ENCODE measurements at places on chromosomes 2 and 18.

- no peak for DNase-seq
Measured at GRCh38 chr2:197034292-197034691, 107.8 kb upstream of the PGAP1 start.

DNA sequence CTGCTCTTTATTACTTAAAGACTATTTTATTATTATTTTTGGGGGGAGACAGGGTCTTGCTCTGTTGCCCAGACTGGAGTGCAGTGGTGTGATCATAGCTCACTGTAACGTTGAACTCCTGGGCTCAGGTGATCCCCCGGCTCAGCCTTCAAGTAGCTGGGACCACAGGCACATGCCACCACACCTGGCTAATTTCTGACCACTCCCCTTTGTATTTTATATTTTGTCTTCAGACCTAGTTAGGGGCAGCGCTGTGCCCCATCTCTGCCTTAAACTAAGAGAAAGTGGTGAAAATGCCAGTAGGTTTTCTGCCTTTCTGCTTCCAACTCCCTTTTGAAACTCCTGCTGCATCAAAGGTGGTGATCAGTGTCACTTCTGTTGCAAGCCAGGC is 82.5 kb downstream of the LPIN1 start:
- DNase-seq, result no peak

DNA sequence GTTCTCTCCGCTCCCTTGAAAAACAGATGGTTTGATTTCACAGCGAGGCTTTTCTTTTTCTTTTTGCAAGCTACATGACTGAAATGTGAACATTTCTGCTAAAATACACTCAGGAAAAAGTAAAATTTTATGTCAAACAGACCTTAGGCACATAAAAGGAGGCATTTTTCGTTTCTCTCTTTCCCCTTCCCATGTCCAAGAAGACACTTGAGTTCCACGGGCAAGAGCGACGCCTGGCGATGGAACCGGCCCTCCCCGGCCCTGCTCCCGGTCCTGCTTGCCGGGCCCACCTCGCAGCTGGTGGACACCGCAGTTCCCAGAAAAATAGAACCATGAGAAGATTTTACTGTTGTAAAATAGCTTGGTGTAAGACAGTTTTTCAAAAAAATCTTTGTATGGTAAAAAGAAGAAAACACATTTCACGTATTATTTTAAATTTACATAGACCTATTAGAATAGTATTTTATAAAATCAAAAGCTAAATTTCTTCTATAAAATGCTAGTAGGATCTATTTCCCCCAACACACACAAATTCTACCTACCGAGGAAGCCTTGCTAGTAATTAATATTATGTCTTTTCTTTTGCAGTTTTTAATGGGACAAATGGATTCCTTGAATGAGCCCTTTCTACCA is 2.3 kb upstream of the ALKAL2 start:
- DNase-seq, result peak; percentile 24

DNA sequence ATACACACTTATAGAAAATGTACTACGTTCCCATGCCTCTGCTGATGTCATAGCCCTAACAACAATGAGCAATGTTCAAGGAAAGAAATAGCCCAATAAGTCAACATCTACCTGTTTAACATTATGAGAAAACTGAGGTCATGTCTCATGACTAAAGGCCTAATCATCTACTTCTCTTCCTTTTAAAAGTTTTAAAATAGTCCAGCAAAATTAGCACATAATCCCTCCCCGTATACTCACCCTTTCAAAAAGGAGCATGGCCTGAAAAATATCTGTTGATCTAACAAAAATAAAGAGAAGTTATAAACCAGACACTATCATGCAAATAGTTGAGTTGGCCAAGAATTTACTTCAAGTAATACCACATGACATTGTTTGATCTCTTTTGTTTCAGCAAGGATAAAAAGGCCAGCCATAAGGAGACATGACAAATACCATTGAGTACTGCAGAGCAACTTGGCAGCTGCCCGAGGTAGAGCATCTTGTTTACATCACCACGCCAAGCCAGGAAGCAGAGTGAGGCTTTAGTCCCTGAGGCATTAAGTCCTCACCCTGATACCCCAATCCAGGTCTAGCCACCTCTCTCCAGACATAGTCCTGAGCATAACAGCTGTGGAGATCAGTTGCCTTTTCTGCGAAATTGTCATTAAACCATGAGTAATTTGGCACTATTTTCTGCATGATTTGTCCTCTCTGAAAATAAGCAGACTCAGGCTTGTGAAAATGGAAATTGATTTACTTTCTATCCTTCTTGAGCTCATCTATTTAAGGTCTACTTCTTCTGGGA is 137.4 kb upstream of the ETAA1 start:
- no peak for DNase-seq

GRCh38 chr2:232568161-232568560 is 17.7 kb downstream of the EIF4E2 start:
- no peak for DNase-seq

DNA sequence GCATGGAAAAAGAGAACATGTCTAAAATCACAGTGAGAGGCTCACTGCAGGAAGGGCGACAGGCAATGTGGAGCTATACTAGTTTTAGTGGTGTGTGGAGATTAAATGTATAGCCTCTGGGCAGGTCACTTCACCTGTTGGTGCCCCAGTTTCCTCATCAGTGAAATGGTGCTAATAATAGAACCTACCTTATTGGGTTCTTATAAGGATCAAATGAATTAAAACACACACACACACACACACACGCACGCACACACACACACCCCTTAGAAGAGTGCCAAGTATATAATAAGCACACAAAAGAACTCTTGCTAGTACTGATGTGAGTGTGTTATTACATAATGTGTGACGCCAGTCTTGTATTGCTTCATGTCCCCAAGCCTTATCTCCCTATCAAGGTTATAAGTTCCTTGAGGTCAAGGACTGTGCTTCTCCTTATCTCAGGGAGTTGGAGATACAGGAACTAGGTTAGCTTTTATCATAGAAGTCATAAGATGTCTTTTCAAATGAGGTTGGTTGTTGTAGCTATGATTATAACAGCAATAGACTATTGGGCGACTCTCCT is 98.0 kb upstream of the CXCR4 start:
- no peak for DNase-seq

DNA sequence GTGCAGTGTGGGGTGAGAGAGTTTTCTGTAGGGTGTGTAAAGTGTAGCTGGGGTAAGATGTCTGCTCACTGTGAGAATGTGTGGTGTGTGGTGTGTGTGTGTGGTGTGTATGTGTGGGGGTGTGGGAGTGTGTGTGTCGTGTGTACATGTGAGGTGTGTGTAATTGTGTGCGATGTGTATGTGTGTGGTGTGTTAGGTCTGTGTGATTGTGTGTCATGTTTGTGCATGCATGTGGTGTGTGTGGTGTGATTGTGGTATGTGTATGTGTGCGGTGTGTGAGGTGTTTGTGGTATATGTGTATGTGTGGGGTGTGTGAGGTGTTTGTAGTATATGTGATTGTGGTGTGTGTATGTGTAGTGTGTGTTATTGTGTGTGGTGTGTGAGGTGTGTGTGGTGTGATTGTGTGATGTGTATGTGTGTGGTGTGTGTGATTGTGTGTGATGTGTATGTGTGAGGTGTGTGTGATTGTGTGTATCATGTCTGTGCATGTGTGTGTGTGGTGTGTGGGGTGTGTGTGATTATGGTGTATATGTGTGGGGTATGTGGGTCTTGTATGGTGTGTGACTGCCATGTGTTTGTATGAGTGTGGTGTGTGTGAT is 241.7 kb upstream of the HDAC4 start:
- DNase-seq, result no peak

- no peak for DNase-seq
Measured at GRCh38 chr2:44186810-44187209, 18.1 kb downstream of the PPM1B start.

GRCh38 chr2:84619794-84620371 is 103.6 kb downstream of the DNAH6 start:
- DNase-seq, result no peak

DNA sequence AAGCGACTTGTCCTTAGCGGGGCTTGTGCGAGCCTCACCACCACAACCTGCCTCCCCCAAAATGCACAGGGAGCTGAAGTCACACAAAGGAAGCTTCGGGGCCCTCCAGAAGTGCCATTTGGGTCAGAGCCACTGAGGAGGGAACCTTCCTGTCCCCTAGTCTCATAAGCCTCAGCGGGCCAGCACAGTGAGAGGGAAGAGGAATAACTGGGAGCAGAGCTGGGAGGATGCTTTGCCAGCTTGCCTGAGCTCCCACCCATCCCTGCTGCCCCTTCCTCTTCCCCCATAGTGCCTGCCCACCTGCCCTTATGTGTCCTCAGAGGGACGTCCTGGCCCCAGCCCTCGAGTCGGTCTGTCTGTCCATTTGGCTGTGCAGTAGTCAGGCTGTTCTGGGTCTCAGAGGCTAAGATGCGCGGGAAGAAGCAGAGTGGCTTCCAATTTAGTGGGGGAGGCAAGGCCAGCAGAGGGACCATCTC is 51.8 kb upstream of the GPR17 start:
- no peak for DNase-seq

DNA sequence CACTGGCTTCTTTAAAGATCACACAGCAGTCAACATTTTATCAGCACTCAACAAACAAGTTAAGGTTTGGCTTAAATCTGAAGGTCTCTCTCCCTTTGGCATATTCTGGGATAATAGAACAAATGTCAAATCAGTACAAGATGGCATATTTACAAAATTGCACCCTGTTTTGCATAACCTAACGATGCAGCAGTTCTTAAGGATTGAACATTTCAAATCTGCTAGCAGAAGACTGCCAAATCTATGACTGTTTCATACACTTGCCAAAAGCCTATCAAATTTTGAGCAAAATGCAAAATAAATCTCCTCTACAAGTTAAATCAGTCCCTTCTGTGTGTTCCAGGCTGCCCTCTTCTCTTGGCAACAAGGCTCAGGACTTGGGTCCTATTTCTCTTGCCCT is 73.6 kb downstream of the DPP4 start:
- DNase-seq, result no peak

DNA sequence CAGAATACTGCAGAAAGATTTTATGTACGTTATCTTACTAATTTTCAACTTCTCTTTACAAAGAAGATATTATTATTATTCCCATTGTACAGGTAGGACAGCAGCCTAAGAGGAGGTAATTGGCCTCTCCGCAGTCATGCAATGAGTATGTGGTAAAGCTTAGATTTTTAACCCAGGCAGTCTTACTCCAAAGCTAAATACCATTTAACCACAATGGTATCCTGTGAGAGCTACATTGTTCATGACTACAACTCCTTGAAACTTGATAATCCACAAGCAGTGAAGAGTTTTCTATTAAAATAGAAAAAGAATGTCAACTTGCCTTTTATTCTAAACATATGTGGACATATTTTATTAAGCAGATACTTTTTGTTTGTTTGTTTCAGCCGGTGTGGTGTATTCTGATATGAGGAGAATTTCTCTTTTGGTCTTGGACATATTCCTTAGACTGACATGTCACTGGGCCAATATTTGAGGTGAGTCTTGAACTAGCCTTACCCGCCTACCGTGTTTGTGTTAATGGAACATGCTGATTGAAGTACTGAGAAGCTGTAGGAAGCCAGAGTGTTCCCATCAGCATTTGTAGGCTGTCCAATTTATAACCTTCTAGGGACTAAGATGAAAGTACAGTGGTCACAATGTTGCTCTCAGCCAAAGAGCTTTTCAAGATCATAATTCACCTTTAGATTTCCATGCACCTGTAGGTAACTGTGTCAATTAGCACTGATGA is 293.9 kb upstream of the DCC start:
- no peak for DNase-seq

- DNase-seq, result no peak
Measured at GRCh38 chr2:182404975-182405561, 21.8 kb downstream of the PDE1A start.

- DNase-seq, result no peak
Measured at GRCh38 chr2:6310256-6311215, 555.2 kb downstream of the CMPK2 start.

GRCh38 chr2:96449637-96450036 is 55.5 kb downstream of the NEURL3 start:
- no peak for DNase-seq

DNA sequence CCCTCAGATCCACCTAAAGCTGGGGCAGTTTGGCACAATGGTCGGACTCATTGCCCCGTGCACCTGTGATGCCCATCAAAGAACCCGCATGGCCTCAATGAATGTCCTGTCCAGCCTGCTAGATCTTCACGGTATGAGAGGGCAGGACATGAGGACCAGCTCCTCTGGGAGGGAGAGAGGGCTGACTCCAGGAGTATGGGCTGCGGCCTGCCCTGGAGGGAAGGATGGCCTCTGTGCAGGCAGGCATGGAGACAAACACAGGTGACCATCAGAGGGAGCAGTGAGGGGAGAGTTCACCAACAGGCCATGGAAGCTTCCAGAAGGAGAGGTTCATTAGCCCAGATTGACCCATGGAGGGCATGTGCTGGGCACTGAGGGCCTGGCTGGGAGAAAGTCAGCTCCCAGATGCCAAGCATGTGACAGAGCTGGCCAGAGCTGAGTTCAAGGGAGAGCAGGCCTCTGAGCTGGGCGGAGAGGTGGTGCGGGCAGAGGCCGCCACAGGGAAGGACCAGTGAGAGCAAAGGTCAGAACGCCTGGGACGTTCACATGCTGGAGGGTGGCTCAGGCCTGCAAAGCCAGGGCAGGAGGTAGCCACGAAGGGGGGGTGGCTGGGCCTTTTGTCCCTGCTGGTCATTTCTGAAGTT is 36.2 kb downstream of the HJURP start:
- no peak for DNase-seq

GRCh38 chr18:21406116-21406515 is 164.1 kb downstream of the GREB1L start:
- DNase-seq, result no peak

DNA sequence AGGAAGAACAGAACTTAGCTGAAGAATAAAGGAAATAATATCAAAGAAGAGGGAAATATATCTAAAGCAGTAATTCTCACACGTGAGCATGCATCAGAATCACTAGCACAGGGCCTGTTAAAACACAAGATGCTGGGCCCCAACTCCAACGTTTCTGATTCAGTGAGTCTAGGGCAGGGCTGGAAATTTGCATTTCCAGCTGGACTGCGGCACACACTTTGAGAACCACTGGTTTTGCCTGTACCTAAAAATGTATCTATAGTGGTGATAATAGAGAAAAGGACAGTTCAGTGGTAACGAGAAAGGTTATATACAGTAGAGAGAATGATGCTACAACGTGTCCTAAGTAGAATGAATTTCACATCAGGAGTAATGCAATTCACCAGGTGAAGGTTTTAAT is 11.2 kb downstream of the REV1 start:
- no peak for DNase-seq

GRCh38 chr18:60984510-60984909 is 348.7 kb upstream of the CDH20 start:
- no peak for DNase-seq

- DNase-seq, result peak; percentile 79
Measured at GRCh38 chr2:27703638-27704341, 40.1 kb downstream of the SLC4A1AP start.
